ENCODE measurements at places on chromosomes 4 and X.

GRCh38 chrX:80412042-80412441 lies 8.2 kb upstream of the TENT5D start:
- DNase-seq = no peak

DNA sequence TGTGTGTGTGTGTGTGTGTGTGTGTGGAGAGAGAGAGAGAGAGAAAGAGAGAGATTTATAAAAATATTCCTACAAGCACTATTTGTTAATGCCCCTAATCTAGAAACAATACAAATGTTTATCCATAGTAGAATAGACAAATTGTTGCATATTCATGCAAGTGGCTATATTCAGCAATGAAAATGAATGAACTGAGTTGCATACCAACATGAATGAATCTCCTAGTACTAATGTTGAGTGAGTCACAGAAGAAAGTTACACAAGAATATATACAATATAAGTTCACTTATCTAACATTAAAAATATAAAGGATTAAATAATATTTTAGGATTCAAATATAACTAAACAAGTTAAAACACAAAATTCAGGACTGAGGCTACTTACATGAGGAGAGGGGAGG lies 456.8 kb upstream of the AMOT start:
- no peak for DNase-seq

DNA sequence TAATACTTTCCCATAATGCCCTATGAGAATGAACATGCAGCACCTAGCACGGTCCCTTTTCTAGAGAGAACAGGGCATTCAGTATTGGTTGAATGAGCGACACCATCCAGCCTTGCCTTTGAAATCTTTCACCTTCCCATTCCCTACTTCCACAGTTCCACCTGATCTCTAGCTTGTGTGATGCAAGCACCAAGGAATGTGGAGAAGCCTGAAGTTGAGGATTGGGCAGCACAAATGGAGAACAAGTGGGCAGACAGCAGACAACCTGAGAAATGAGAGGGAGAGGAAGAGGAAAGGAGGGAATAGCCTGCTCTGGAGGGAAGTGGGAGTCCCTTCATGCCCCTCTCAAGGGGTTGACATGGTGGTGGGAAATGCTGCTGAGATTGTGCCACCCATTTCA lies 365.1 kb upstream of the CXorf51A start:
- DNase-seq = no peak

GRCh38 chr4:20603671-20604313 lies 96.5 kb upstream of the PACRGL start:
- no peak for DNase-seq

GRCh38 chrX:45198706-45199105 lies 2.0 kb downstream of the DIPK2B start:
- no peak for DNase-seq

GRCh38 chr4:83013902-83014301 lies 3.3 kb upstream of the LIN54 start:
- DNase-seq = no peak

- DNase-seq = no peak
These were observed 73.2 kb downstream of the SH3KBP1 start for GRCh38 chrX:19814240-19814639.
